ENCODE measurements at places on chromosomes 16 and 17.

- no peak for DNase-seq
Observed at GRCh38 chr17:57534863-57535248, 210.2 kb downstream of the CCDC182 start.

- DNase-seq = no peak
Observed at GRCh38 chr16:30040221-30040620, 9.2 kb upstream of the TLCD3B start.

DNA sequence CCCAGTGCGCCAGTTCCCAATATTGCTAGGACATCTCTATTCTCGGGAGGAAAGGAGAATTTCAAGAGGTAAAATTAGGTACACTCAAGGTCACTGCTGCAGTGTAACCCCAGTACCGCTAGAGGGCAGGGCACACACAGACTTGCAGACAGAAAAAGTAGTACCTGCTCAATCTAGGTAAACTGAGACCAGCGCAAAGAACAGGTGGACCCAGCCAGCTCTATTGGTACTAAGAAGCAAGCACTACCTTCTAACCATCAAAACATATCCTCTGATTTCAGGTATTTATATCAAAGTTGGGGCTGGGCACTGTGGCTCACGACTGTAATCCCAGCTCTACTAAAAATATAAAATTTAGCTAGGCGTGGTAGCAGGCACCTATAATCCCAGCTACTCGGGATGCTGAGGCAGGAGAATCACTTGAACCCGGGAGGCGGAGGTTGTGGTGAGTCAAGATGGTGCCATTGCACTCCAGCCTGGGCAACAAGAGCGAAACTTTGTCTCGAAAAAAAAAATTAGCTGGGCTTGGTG lies 3.6 kb upstream of the WDR81 start:
- DNase-seq = no peak

- no peak for DNase-seq
Observed at GRCh38 chr17:14923981-14924380, 341.1 kb downstream of the PMP22 start.

DNA sequence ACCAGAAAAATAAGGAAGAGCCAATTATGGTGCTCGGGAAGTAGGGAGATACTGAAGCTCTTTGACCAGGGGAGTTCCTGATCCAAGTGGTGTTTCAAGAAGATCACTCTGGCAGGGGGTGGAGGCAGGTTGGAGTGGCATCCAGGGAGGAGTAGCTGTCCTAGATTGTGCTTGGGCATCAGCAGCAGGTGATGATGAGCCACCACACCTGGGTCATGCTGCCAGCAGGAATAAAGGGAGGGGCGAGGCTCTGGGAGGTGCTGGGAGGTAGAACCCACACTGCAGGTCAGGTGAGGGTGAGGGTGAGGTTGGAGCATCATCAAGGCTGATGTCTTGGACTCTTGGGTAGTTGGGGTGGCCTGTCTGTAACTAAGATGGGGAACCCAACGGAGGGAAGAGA lies 35.4 kb upstream of the ADGRG1 start:
- no peak for DNase-seq
